ENCODE measurements at places on chromosomes 12 and 14.

DNA sequence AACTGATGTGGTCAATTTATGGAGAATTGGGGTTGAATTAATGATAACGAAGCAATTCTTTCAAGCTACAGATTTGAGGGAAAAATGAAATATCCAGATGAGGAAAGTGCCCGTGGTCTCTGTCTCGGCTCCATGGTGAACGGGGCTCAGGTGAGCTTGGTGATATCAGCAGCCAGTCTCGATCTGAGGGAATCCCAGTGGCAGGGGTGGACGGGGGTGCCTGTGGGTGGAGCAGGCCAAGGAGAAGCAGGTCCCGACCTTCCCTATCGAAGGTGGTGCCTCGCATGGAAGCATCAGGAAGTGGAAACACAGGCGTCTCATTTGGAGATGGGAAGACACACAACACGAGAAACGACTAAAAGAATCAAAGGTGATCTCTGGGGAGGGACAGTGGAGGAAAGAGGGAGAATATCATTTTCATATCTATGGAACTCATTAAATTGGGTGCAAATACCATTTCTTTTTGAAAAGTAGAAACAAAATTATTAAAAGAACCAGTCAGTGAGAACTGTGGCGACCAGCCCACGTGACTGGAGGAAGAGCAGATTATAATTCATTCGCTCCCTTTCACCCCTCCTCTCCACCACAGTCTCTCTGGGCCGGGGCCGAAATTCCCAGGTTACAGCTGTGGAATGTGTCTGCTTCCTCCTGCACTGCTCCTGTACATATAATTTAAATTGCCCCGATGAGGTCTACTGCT lies 354.3 kb upstream of the SFSWAP start:
- no peak for DNase-seq

GRCh38 chr12:2084553-2085296 lies 31.9 kb downstream of the CACNA1C start:
- no peak for DNase-seq

DNA sequence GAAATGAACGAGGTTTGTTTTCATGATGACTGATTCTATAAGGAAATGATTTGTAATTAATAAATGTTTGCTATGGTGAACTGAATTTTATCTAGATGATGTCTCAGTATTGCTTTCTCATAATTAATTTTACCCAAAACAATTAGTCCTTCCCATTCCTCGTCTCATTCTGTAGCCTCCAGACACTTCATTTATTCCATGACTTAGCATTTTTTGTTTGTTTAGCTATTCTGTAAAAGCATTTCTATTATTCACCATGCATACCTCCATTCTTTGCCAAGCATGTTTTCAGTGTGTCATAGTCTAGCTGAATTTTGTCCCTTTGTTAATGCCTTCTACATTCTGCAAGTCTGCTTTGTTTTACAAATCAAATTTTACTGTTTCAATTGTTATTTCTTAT lies 137.4 kb upstream of the RPL10L start:
- no peak for DNase-seq

- no peak for DNase-seq
These were observed 87.6 kb upstream of the PRB2 start for GRCh38 chr12:11482955-11483354.

DNA sequence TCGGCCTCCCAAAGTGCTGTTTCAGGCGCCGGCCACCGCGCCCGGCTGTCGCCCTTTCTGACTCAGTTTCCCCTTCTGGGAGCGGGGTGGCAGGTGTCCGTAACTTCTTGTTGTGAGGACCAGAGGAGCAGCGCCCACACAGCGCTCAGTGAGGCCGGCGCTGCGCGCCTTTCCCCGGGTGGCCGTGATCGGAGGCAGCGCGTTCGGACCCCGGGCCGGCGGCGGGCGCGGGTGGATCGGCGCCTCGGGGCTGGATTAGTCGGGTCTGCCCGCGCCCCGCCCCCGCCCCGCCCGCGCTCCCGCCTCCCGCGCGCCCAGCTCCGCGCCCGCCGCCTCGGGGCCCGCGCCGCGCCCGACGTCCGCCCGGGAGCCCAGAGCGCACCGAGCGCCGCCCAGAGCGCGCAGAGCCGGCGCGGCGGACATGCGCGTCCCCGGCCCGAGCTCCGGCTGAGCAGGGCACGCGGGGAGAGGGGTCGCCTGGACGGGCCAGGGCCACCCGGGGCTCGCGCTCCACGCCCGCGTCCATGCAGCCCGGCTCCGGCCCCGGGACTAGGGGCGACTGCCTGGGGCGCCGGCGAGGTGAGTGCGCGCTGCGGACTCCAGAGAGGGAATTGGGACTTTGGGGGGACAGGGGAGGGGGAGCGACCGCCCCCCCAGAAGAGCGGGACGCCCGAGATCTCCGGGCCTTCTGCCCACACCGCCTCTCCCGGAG lies 50.6 kb downstream of the LRCOL1 start:
- no peak for DNase-seq

DNA sequence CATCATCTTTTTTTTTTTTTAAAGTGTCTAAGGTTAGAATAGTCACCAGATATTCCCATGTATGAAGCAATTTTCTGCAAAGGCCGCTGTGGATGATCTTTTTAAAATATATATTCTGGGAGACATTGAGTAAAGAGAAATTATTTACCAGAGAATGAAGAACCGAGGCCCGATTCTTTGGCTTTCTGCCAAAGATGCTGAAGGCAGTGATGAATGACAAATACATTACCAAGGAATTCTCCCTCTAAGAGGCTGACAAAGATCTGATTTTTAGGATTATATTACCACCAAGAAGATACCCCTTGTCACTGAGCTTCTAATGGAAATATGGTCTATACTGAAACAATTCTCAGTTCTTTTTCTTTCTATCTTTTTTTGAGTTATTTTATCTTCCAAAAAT lies 336.8 kb downstream of the NAV3 start:
- no peak for DNase-seq

DNA sequence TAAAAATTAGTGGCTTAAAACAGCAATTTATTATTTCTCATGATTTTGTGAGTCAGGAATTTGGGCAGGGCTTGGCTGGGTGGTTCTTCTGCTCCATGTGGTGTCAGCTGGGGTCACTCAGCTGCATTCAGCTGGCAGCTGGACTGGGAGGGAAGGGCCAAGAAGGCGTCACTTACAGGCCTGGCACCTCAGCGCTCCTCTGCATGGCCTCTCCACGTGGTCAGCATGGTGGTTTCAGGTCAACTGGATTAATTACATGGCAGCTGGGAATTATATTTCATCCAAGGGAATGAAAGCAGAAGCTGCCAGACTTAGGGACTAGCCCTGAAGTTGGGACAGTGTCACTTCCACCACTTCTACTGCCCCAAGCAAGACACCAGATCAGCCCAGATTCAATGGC lies 27.5 kb upstream of the IRF2BPL start:
- no peak for DNase-seq

- DNase-seq = peak; percentile 45
These were observed 1101.2 kb upstream of the TMEM132C start for GRCh38 chr12:127165567-127166392.

GRCh38 chr12:1859643-1860042 lies 39.3 kb downstream of the LRTM2 start:
- DNase-seq = no peak

- no peak for DNase-seq
These were observed 3.3 kb upstream of the SLC22A17 start for GRCh38 chr14:23355871-23356435.

GRCh38 chr12:93261505-93262094 lies 116.1 kb upstream of the NUDT4 start:
- no peak for DNase-seq

- DNase-seq = no peak
These were observed 90.9 kb upstream of the PLXNC1 start for GRCh38 chr12:94057262-94058151.

Measured in T-helper 17 cell (primary cell).